Hematopoietic multipotent progenitor cell (in vitro differentiated cells): ENCODE measurements at places on chromosomes 1 and 21.

DNA sequence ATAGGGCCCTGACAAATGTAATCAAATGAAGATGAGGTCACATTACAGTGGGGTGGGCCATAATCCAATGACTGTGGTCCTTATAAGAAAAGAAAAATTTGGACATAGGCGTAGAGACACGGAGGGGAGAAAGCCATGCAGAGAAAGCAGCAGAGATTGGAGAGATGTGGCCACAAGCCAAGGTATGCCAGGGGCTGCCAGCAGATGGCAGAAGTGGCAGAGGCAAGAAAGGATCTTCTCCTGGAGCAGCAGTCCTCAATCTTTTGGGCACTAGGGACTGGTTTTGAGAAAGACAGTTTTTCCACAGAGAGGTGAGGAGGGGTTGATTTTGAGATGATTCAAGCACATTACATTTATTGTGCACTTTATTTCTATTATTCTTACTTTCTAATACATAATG lies 355.1 kb downstream of the NPHP4 start:
- no peak for DNase-seq

GRCh38 chr1:10019561-10019960 lies 13.2 kb upstream of the UBE4B start:
- DNase-seq = no peak

- DNase-seq = no peak
Observed at GRCh38 chr1:157135646-157136045, 2.5 kb downstream of the ETV3 start.

DNA sequence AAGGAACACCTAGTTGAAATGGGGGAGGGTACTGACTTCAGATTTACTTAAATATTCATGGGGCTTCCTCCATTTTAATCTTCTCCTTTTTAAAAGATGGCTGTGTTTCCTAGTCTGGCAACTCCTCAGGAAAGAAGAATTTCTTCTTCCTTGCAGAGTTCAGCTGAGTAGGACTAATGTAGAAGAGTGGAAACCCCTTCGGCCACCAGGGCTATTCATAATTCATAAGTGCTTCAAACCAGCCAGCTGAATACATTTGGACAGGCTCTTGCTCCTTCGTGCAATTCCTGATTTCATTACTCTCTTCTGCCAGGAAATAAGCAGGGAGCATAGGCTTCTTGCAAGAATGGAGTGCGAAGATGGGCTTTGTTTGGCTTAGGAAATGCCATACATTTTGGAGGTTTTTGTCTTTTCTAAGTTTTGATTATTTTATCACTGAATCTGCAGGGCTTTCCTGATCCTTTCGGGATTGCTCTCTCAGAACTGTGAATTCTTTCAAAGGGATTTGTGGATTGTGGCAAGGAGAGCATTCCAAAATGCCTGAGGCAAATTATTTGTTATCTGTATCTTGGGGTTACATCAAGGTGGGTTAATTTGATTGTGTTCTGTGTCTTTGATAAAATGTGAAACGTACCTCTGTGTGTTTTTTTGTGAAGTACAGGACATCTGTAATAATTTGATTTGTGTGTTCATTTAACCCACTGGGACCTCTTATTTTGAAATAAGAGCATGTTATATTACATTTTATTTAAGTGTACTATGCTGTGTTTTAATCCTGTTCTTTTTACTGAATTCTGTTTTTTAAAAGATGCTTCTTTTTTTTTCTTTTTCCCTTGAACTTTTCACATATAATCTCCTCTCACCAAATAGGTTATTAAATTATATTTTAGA lies 179.4 kb upstream of the SGIP1 start:
- no peak for DNase-seq
